ENCODE measurements at places on chromosomes 13 and 19.

GRCh38 chr13:61040181-61040580 is 375.5 kb downstream of the PCDH20 start:
- no peak for DNase-seq

- no peak for DNase-seq
Observed at GRCh38 chr13:74103970-74104555, 30.1 kb downstream of the KLF12 start.

- DNase-seq, result no peak
Observed at GRCh38 chr13:59266478-59267063, 897.2 kb downstream of the DIAPH3 start.

DNA sequence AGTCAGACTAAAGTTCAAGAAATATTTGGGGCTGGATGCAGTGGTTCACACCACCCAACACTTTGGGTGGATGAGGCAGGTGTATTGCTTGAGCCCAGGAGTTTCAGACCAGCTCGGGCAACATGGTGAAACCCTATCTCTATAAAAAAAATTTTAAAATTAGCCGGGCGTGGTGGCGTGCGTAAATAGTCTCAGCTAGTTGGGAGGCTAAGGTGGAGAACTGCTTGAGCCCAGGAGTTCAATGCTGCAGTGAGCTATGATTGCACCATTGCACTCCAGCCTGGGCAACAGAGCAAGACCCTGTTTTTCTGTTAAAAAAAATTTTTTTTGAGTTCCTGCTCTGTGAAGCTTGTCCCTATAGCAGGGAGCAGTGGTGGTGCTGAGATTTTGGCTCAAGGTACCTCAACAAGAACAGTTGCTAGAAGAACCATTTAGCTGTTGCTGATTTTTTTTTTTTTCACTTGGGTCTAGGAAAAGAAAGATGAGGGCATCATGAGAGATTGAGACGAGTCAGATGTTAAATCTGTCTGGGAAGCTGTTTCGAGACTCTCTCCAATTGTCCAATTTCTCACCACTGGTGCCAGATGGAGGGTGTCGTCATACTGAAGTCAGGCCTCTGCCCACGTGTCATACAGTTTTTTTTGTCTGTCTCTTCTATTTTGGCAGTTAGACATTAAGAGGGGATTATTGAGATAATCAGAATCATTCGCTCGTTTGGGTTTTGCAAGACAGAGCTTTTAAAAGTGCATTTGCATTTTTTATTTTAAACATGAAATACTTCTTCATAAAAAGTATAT is 3.7 kb downstream of the SLC25A42 start:
- DNase-seq, result no peak

DNA sequence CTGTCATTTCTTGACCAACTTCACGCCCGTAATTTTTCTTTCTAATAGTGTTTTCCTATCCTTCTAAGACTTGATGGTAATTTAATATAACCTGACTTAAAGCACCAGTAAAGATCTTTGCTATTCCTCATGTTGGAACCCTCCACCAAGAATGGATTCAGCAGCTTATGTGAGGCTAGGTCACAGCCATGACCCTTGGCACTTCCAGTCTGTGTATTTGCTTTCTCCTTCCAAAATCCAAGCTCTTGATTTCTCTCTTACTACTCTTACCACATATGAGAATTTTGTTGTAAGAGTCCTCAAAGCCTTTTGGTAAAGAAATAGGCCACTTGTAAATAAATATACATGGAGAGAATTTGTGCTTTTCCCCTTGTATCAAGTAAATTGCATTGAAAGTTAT is 61.4 kb downstream of the DHRS12 start:
- no peak for DNase-seq

DNA sequence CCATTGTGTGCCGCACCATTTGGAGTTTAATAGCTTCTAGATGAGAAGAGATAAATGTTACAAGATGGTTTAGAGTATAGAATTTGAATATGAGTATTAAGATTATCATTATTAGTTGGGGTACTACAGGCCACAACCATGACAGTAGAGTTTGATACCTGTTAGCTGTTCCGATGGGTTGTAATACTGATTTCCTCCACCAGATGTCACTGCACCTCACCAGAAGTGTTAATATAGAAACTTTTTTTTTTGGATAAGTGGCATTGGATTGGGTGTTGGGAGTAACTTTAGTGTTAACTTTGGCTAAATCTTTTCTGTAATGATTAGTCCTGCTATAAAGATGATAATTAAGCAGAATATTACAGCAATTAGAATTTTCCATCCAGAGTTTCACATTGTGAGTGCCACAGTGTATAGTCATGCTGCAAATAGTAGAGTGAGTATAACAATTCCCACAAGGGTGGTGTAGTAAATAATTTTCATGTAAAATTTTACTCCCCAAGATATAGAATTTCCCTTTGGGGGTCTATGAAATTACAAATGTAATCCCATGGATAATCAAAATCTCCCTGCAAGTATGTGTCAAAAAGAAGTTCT is 56.3 kb downstream of the PSG3 start:
- peak; percentile 54 for DNase-seq

DNA sequence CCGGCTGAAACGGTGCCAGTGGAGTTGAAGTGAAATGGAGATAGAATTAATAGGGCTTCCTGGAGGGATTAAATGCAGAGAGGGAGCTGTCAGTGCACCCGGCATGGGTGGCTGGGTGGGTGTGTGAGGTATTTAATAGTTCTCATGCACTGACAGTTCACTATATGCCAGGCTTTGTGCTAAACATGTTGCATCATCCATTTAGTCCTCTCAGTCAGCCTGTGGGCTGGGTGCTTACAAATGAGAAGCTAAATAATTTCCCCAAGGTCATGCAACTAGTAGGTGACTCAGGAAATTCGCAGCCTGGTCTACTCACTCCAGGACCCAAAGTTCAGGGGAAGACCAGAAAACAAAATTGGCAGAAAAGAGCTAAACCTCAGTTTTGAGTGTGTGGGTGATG is 63.5 kb upstream of the SPATA13 start:
- DNase-seq, result peak; percentile 5

DNA sequence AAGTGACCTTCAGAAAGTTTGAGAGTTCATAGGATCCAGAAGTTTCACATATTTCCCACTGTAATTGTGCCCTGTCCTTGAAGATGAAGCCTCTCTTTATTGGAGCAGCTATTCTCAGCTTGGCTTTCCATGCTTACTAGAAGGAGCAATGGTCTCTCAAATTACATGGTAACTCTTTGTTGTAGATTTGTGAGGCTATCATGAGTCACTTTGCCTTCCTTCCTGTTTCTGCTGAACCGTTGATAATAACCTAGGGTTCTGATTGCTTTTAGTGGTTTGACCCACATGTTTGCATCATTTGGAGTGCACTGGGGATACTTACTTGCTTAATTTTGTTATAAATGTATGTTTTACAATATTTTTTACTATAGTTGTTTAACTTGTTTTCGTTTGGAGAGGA is 772.9 kb upstream of the SLITRK6 start:
- no peak for DNase-seq

DNA sequence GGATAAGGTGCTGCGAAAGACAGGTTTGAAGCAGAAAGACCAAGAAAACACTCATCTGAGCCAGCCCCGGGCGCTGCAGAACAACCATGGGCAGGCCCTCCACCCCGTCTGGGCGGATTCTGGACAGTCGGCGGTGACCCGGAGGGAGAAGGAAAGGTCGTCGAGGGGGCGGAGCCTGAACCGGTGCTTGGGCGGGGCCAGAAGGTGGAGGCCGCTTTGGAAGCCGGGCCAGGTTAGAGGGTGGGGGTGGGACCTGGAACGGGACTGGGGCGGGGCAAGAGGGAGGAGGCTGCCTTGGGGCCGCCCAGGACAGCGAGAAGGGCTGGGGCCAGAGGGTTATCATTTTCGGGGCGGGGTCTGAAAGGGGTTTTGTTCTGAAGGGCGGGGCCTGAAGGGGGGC is 5.0 kb upstream of the ZNF765 start:
- no peak for DNase-seq

DNA sequence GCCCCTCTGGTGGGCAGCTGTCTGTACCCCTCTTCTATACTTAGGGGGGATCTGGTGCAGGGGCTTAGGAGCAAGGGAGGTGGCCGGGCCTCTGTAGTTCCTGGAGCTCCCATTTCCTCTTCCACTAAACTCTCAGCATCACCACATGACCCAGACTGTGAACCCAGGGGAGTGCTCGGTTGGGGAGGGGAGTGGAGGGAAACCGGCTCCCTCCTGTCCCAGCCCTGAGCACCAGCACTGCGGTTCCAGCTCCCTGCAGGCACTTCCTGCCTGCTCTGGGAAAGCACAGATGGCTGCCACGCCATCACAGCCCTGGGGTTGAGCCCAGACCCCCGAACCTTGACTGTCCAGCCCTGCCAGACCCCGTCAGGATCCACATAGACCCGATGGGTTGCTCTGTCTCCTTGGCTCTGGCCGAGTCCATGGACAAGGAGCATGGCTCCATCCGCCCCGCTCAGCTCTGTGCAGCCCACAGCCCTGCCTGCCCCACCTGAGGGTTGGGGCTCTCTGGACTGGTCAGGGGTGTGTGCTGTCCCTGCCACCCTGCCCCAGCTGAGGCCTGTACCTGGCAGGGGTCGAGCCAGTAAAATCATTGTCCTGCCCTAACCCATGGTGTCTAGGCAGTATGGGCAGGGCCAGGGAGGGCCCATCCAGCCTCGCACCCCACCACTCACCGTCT is 36.0 kb upstream of the SLC7A10 start:
- DNase-seq, result no peak

- DNase-seq, result peak; percentile 83
Observed at GRCh38 chr13:95644601-95645052, at the start of gene DZIP1. Gene DZIP1, minus strand, starts transcription at chr13:95644706. Its CDS starts 2,677 bp downstream, at chr13:95642029.

GRCh38 chr13:86283031-86283430 is 483.8 kb upstream of the SLITRK6 start:
- no peak for DNase-seq

DNA sequence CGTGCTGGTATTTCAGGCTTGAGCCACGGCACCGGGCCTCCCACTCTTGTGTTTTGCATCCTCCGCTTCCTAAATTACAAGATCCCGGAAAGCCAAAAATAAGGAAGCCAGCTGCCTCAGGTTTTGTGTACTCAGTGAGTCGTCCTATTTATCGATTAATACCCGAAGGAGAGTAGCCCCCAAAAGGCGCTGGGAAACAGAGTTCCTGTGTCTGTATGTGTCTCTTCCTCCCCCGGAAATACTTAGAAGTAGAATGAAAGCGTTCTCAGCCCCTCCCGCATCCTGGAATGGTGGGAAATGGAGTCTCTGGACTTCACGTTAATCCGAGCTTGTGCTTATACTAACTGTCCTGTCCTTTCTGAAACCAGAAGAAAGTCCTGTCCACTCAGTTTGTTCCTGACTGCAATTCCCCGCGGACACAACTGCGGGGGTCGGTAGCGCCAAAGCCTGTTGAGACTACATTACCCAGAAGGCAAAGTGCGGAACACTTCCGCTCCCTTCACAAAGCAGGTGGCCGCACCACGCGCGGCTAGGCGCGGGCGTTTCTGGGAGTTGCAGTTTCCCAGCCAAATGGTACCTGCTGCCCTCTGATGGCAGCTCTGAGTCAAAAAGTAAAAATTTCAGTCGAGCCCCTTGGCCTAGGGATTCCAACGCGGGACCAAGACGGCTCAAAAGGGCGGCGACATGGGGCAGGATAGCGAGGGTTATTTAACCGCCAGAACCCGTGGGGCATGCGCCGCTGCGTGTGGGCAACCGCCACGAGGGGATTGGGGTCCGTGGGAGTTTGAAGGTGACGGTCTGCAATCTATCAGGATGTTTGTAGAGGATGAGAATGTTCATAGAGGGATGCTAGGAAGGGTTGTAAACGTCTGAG is 2.2 kb upstream of the GSK3A start:
- DNase-seq, result peak; percentile 99

DNA sequence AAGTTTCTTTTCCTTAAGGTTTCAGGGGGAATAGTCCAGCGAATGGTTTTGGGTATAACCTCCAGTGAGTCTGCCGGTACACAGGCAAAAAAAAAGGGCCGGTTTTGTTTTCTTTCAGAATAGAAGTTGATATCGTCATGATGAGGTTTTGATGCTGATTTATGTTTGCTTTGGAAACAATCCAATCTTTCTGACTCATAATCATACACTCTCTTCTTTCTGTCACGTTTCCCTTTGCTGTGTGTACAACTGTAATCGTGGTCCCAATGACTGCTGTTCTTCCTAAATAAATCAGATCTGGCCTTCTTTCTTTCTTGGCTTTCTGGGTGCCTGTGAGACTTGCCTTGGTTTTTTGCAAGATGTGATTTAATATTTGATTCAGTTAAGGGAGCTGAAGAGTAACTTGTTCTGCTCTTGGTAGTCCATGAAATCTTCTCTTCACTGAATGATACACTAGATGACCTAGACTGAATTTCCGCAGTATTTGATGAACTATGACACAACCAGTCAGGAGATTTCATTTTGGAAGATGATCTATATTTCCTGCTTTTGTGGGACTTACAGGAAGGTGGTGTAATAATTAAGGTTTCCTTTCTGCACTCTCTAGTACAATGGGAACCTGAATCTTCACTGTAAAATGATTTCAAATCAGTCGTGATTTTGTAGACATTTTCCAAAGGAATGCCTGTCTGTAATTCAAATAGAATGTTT is 34.9 kb upstream of the METTL21C start:
- DNase-seq, result peak; percentile 35

DNA sequence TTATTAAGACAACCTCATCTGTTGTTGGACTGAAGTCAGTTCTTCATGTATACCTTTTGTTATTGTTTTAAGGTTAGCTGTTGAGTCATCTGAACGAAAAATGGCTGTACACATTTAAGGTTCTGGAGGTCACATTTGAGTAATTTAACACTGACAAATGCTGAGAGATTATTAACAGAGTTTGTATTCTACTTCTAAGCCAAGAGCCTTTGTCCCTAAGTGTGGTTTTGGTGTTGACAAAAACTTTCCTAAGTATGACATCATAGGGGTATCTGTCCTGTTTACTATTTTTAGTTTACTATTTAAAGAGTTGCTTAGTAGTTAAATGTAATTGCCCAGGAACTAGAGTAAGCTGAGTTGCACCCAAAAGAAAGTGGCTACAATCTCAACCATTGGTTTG is 71.9 kb downstream of the CDK8 start:
- DNase-seq, result no peak

GRCh38 chr19:18865973-18866799 is 29.8 kb downstream of the CERS1 start:
- DNase-seq, result peak; percentile 52

- no peak for DNase-seq
Observed at GRCh38 chr13:110314516-110315245, 7.6 kb downstream of the COL4A2 start.

DNA sequence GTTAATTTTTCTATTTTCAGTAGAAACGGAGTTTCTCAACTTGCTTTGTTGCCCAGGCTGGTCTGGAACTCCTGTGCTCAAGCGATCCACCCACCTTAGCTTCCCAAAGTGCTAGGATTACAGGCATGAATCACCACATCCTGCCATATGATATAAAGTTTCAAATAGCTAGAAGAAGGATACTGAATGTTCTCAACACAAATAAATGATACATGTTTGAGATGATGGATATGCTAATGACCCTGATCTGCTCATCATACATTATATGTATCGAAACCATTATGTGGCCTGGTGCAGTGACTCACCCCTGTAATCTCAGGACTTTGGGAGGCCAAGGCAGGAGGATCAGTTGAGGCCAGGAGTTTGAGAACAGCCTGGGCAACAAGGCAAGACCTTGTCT is 11.5 kb downstream of the CIB3 start:
- peak; percentile 65 for DNase-seq

GRCh38 chr19:52248241-52248640 is 21.1 kb upstream of the ZNF766 start:
- DNase-seq, result no peak

Data from A549 (cell line).